ENCODE measurements at places on chromosomes 3 and 15.

- no peak for DNase-seq
Measured at GRCh38 chr3:147119989-147120388, 286.4 kb downstream of the ZIC4 start.

DNA sequence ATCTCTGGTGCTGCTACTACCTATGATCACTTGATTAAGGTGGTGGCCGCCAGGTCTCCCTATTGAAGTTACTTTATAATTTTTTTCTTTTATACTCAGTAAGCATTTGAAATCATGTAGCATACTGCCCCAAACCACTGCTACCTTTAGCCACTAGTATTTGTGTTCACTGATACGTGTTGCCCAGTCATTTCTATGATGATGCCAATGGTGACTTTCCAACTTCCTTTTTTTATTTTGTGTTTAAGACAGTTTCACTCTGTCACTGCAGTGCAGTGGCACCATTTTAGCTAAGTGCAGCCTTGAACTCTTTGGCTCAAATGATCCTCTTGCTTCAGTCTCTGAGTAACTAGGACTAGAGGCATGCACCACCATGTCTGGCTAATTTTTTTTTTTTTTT is 598.2 kb downstream of the NAALADL2 start:
- peak; percentile 14 for DNase-seq

- DNase-seq: no peak
Measured at GRCh38 chr3:12891985-12892839, 50.8 kb upstream of the RPL32 start.

- DNase-seq: peak; percentile 19
Measured at GRCh38 chr15:83871808-83872559, 218.1 kb downstream of the ADAMTSL3 start.

DNA sequence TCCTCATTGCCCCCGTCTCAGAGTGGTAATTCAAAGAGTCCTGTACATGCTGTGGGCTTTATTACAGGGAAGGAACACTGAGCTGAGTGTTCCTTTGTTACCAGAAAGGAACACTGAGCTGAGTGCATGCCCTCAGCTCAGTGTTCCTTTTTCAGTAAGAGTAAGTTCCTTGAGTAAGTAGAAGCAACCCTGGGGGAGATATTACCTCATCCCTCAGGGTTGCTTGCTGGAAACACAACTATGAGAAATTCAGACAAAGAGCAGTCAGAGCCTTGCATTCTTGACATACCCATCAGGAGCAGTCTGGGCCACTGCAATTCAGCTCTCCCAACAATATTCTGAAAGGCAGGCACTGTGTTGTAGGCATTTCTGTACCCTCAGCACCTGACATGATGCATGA is 17.0 kb downstream of the CHRM5 start:
- DNase-seq: no peak

DNA sequence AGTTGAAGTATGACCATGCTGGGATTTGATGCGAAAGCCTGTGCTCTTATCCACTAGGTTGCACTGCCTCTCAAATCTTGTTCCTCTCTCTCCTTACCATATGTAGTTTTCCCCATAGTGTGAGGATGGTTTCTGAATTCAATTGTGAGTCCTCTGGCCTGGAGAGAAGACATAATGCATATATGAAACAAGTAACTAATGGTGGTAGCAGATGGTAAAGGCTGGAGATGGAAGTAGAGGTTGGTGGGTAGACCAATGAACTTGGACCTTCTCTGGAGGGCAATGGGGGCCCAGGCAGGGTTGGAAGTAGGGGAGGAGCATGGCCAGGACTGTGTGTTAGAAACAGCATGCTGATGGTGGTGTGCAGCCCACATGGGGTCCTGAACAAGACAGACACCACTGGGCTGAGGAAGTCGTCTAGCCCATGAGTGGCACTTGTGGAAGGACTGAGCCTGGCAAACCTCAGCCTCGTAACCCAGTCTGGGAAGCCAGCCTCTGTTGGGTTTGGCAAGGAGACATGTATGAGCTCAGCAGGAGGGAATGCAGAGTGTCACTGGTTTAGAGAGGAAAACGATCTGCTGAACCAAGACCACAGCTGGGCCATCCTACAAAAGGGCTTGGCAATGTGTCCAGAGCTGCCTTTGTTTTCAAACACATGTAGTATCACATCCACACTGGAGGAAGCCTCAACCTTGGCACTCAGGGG is 18.5 kb upstream of the LMCD1 start:
- DNase-seq: no peak

GRCh38 chr3:188567478-188568195 is 413.7 kb downstream of the LPP start:
- DNase-seq: no peak

- no peak for DNase-seq
Measured at GRCh38 chr3:177463863-177464262, 266.6 kb upstream of the TBL1XR1 start.

- no peak for DNase-seq
Measured at GRCh38 chr3:184566441-184567414, 5.1 kb downstream of the EPHB3 start.
